Activated CD4-positive, alpha-beta T cell treated with anti-CD3 and anti-CD28 coated beads, Interleukin-2, amount 50 U/mL, for 4 hours (primary cell): ENCODE measurements at places on chromosomes 7 and 10.

DNA sequence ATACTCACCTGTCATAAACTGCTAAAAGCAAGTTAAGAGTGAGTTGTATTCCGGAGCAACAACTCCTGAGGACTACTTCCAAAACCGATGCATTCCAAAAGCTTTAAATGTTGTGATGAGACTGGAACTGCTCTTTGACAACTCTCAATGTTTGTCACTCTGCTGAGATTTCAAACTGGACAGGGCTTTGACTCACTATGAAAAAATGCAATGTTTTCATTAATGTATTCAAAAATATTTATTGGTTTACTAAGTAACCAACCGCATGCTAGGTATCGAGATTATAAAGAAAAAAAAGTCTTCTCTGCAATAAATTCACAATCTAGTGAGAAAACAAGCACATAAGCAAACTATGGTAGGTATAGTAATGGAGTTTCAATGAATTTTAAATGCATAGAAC is 107.9 kb upstream of the GNAI1 start:
- DNase-seq, result no peak

- no peak for DNase-seq
These were observed 682.8 kb upstream of the NRP1 start for GRCh38 chr10:34017281-34017680.

DNA sequence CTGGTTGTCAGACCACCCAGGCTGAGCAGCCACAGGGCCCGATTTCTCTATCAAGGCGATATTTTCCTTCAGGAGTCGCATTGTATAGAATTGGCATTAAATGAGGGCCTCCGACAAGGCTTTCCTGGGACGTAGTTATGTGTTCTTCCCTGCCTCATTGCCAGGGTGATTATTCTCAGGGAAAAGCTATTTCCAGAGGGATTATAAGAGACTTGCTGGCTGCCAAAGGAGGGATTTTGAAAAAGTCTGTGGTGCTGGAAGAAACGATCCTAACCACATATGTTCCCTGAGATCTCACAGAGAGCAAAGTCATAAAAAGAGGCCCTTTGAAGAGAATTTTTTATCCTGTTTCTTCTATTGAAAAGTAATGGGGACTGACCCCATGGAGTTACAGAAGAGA is 27.7 kb upstream of the SDHAF3 start:
- DNase-seq, result no peak

DNA sequence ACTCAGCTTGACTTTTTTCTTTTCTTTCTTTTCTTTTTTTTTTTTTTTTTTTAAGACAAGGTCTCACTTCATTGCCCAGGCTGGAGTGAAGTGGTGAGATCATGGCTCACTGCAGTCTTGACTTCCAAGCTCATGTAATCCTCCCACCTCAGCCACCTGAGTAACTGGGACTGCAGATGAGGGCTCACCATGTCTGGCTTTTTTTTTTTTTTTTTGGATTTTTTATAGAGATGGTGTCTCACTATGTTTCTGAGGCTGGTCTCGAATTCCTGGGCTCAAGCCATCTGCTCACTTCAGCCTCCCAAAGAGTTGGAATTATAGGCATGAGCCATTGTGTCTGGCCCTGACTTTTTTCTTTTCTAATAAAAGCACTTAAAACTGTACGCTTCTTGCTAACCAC is 358.2 kb upstream of the IGFBP3 start:
- DNase-seq, result no peak

DNA sequence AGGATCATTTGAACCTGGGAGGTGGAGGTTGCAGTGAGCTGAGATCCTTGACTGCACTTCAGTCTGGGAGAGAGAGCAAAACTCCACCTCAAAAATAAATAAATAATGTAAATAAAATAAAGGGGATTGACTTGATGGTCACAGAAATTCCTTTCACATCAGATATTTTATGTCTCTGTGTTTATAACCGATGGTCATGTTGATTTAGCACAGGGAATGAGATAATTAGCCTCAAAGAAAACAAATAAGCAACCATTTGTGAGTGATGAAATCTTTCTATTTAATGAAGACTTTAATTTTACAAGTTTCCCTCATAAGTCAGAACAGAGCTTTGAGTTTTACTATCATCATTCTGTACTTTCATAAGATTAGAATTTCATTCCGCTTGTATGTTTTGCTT is 64.8 kb upstream of the NUPR2 start:
- no peak for DNase-seq

- no peak for DNase-seq
These were observed 29.3 kb upstream of the NCAPG2 start for GRCh38 chr7:158733775-158734494.

DNA sequence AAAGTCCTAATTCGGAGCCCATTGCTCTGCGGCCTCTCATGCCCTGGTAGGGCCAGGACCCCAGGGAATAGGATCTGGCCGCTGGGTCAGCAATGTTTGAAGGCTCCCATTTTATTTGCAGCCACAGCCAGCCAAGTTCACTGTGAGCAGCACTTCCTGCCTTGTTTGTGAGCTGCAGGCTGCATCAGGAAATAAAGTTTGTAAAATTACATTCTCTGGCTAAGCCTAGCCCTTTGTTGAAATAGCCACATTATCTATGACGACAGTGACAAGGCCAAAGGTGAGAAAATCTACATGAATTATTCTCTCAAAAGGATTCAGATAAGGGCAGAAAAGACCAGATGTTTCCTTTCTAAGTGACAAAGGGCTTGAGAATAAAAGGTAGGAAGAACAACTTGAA is 23.7 kb upstream of the ITGB1 start:
- DNase-seq, result no peak

DNA sequence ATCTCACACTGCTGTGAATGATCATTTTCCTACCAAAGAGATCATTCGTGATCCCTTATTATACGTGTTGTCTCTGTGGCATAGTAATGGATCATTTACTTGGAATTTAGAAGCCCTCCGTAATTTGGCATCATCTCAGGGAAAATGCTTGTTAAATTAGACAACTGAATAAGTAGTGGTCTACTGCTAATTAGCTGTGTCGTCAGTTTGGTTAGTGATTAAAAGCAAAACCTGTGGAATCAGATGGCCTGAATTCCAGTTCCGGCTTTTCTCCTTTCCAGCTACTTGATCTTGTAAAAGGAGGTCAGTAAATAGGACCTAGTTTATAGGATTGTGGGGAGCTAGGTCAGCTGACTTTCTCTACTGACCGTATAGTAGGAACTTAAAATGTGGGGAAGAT is 65.6 kb downstream of the RBM33 start:
- DNase-seq, result no peak

DNA sequence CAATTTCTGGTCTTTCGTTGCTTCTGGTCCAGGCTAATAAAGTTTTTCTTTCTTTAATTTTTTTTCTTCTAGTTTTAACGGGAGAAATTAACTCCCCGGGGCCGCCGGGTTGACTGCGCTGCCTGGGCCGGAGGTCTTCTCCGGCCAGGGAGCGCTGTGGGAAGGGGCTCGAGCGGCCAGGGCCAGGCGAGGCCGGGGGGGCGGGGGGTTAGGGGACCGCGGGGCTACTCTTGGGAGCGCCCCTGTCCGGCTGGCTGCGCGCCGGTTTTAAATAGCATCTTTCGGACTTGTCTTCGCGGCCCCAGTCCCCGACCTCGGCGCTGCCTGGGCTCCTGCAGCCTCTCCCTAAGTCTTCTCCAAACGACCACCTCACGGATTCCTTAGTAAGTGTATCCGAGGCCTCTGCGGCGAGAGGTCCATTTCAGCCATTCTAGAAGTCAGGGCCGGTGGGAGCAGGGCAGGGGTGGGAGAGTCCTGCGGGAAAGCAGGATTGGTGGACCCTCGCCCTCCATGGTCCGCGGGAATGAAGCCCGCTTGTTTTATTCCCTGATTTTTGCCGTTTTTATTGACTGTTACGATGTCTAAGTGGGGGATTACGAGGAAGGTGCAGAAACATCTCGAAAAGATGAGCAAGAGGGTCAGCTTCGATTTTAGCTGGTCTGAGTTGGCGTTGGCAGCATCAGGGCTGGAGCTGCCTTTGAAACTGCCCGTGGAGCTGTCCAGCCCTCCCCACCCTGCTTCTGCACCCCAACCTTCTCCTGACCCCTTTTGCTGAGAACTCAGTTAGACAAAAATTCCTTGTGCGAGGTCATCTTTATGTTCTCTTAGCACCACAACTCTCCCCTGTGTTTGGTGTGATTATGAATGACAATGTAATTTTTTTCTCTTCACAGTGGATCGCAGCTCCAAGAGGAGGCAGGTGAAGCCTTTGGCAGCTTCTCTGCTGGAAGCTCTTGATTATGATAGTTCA is 555 bp downstream of the PHF14 start:
- peak; percentile 12 for DNase-seq

DNA sequence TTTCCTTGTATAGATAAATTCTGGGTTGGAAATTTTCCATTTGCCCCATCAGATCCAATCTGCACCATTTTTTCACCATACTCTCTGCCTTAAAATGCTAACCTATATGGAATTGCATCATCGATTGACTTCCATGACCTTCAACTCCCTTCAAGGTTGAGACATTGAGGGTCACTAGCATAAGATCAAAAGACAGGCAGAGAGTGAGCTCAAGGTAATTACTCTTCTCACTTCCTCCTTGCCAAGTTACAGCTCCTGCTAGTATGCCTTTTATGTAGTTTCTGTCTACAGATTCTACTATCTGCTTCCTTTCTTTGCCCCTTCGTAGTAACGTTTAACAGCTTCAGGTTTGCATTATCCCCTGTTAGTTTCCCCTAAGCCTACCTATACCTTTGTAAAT is 1127.7 kb upstream of the LRRTM3 start:
- DNase-seq, result no peak

GRCh38 chr7:122135275-122135674 is 8.8 kb downstream of the AASS start:
- no peak for DNase-seq

DNA sequence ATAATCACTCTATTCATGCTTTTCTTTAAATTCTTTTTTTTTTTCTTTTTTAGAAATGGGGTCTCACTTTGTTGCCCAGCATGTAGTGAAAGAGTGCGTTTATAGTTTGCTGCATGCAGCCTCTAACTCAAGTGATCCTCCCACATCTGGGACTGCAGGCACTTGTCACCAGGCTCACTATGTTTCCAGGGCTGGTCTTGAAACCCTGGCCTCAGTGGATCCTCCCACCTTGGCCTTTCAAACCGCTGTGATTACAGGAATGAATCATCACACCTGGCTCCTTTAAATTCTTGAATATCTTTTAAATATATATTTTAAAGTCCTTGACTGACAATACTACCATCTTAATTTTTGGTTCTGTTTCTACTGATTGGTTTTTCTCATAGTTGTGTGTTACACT is 591.6 kb upstream of the KCND2 start:
- no peak for DNase-seq

DNA sequence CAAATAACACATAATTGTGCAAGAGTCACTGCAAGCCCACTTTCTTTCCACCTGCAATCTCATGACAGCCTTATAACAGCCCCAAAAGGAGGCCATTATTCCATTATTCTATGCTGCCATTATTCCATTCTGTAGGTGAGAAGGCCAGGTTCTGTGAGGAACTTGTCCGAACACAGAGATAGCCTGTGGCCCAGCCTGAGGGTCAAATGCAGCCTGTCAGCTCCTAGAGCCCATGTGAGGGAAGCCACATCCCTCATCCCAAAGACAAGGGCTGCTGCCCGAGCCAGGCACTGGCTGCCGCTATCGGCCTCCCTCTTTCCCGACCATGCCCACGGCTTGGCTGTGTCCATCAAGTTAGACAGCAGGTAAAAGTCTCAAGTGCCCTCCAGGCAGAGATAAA is 24.1 kb upstream of the C10orf71 start:
- DNase-seq, result no peak

DNA sequence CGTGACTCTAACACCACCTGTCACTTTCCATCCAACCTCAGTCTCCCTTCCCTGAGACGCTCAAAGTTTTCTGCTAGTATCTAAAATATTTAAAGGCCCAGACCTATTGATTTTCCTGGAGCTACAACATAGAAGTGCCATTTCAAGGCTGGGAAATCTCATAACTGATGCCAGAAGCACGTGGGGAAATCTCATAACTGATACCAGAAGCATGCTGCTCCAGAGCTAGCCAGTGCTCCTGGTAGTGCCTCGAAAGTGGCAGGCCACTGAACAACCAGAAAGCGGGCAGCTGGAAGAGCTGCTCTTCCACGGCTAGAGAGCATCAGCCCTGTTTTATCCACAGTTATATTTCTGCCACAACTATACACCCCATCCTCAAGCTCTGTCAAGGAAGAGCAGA is 72.5 kb downstream of the CAV1 start:
- no peak for DNase-seq

DNA sequence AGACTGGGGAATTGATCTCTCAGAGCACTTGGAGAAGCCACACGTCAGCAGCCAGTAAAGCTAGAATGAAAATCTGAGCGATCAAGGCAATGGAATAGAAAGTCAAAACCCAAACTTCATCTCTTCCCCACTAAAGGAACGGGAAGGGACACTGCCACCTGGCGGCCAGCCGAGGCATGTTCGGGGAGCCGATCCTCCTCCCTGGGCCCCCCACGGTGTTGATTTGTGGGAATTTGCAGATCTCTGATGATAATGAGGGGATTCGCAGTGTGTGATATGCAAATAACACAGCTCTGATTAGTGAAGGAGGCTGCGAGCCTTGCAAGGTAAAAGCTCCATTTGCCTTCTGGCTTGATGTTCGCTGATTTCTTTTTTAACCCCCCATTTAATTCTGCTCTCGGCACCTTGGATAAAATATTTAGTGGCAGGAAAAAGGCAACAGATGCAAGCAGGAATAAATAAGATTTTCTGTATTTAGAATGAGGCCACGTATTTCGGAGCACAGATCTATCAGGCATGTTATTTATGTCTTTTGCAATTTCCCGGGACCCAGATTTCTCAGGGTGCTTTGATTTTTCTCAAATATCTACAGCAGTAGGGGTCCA is 258.6 kb downstream of the PAXIP1 start:
- DNase-seq, result no peak

DNA sequence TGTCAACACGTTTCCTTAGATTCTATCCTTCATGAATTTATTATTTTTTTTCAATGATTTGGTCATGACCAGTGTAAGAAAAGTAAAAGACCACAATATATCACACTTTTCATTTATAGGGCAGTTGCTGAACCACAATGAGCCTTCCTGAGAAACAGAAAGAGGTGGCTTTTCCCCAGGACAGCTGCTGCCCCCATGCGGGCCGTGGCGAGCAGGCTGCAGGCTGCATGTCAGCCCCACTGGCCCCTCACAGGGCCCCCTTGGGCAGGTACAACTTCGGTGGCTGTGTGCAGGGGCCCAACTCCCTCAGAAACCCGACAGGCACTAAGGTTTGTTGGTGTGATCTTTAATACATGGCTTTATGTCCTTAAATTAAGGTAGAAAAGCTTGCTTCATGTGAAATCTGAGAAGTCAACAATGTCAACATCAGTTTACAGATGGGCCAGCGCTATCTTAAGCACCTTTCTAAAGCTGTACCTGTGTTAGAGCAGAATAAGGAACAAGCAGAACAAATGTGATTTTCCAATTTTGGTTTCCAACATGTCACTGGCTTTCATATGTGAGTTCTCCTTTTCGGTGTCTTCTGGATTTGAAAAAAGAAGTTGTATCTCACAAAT is 10.6 kb downstream of the BEND7 start:
- DNase-seq, result no peak

DNA sequence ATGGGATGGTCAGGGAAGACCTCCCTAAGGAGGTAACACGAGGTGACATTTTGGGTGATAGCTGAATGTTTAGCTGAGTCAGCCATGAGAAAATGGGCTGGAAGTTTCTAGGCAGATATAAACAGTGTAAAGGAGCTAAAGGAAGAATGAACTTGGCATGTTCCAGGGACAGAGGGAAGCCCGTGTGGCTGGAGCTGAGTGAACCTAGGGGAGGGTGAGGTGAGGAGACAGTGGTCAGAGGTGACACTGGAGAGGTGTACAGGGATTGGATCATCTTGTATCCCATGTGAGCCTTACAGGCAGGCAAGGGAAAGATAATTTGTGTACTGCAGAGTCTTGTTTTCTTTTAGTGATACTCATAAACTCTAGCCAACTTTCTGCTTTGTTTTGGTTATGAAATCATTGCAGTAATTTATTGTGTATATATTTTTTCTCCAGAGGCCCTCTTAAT is 1.8 kb downstream of the STARD3NL start:
- DNase-seq, result no peak
